ENCODE measurements at places on chromosomes 12 and 14.

- DNase-seq = no peak
Observed at GRCh38 chr12:119700078-119700477, 32.1 kb downstream of the PRKAB1 start.

- DNase-seq = no peak
Observed at GRCh38 chr14:75562089-75562488, 16.3 kb upstream of the FLVCR2 start.

- DNase-seq = no peak
Observed at GRCh38 chr12:68803948-68804656, 3.9 kb upstream of the MDM2 start.

DNA sequence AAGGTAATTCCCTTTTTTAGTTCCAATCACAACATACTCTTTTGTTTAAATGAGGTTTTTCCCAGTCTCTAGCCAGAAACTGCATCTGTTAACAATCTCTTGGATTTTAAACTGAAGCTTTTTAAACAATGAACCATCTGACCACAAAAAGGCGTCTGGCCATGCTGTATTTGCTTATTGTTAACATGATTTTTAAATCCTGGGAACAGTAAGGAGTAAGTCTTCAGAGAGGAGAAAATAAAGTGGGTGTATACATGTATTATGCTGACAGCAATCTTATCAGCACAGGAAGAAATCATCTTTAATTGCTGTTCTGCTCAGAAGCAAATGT is 106.2 kb downstream of the DAAM1 start:
- no peak for DNase-seq

DNA sequence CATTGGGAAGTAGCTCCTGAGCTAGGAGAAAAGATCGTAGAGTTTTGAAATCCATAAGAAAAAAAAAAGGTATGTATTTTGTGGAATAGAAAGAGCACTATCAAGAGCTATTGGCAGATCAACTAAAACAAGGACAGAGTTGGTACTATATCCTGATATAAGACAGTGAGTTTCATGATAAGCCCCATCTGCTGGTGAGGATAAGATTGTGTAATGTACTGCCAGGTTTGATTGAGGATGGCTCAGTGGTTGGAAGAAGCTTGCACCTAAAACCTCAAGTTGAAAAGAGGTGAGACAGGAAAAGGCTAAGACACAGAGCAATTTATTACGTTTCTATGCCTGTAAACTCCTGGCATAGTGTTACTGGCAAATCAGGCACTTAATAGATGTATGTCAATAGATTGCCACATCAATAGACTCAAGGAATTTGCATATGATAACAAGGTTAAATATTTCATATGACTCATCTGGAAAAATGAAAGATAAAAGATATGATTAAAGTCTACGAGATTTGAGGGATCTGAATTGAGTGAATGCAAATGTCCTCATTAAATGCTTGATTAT is 525.6 kb downstream of the FLRT2 start:
- no peak for DNase-seq

DNA sequence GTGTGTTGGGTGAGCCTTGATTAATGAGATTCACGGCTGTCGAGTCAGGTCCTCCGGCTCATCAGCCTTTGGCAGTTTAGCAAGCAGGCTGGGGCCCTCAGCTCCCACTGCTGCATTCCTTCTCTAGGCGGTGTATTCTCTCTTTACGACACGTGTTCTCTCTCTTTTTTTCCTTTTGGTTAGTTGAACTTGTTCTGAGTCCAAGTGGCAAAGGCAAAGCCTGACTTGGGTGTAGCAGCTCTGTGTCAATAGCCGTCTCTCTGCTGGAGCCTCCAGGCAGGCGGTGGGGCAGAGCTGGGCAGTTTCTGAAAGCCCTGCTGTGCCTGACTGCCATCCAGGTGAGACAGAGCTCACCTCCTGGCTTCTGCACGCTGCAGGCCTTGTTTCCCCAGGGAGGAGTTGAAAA is 46.6 kb downstream of the SUSD6 start:
- DNase-seq = no peak

- DNase-seq = no peak
Observed at GRCh38 chr12:5534426-5535199, 102.7 kb downstream of the NTF3 start.

GRCh38 chr12:52912711-52913430 is 8.0 kb upstream of the KRT8 start:
- no peak for DNase-seq

DNA sequence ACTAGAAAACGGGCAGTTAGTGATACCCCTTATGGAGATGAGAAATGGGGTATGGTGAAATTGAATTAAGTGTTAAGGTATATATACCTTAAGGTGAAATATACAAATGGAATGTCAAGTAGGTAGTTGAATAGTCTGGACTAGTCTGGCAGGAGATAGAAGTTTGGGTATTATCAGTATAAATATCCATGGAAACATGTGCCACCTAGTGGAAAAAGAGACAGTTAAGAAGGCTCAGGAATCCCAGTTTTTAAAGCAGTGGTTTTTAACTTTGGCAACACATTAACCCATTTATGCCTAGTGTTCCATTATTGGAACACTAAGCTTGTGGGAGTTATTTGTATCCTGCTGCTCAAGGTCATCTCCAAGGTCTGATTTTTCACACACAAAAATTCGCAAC is 38.6 kb upstream of the TPH2 start:
- DNase-seq = no peak
